ENCODE measurements at places on chromosomes 7 and 10.

- no peak for DNase-seq
Measured at GRCh38 chr10:133213641-133214467, 16.2 kb upstream of the UTF1 start.

- DNase-seq, result peak; percentile 13
Measured at GRCh38 chr10:16968416-16969041, 151.3 kb upstream of the RSU1 start.

DNA sequence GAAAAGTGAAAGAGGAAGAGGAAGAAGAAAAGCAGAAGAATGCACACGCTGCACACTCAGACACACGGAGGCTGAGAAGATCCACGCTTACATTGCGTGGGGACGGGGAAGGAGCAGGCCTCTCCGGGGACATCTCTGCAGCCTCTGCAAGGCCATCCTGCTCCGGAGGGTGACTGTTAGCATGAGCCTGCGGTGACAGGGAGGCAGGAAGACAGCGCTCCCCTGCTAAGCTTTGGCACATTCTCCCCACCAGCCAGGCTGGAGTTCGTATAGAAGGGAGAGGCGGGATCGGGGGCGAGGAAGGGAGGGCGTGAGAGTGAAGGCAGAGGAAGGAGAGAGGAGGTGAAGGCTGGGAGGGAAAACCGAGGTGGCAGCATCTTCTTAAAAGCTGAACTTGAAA is 366.0 kb upstream of the SHH start:
- DNase-seq, result peak; percentile 20

GRCh38 chr7:5237286-5237685 is 45.5 kb upstream of the SLC29A4 start:
- DNase-seq, result no peak

- peak; percentile 18 for DNase-seq
Measured at GRCh38 chr7:117750612-117751563, 122.4 kb downstream of the CTTNBP2 start.

DNA sequence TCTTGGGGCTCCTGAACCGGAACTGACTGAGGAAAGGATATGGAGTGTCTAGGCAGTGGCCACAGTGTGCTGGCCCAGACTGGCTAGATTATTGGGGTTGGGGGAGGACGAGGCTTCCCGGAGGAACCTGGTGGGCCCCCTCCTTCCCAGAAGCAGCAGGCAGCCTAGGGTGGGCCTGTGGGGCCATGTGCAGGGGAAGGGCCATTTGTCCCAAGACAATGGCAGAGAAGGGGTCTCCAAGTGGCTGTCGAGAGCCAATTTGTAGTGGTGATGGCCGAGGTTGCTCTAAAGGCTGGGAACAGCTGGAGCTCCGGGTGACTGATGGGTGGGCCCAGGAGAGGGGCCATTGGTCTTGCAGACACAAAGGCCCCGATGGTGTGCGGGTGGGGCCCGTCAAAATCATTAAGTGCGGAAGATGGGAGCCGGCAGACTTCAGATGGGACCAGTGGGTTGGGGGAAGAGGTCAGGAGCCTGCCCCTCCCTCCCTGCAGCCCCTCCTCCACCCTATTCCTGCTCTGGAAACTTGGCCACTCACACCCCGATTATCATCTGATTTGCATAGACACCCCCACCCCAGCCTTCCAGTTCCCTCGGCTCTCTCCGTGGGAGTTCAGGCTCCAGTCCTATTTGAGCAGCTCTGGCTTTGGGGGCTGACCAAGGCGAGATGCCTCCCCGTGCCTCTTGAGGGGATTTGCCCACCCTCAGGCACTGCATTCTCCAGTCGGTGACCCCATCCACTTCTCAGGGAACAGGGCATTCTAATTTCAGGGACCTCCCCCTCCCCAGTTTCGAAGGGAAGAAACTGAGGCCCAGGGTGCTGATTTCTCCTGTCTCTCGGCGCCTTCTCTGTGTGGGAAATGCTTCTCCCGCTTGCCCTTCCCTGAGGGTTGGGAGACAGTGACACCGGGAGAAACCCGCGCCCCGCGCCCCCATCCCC is 36.0 kb upstream of the PAX2 start:
- DNase-seq, result no peak

DNA sequence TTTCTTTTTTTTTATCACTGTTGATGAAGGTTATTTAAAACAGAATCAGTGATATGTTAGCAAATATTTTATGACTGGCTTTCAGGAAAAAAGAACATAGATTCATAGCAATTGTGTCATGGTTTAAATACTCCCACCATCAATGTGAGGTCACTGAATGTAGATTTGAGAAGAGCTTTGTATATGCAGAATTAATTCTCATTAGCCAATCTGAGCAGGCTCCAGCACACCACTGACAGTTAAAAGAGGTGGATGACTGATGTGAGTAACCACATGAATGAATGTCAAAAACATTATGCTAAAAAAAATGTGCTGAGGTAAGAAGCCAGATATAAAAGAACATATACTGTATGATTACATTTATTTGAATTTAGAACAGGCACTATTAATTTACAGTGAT is 174.8 kb upstream of the KAT6B start:
- no peak for DNase-seq

GRCh38 chr10:71805776-71806703 is 32.7 kb upstream of the VSIR start:
- no peak for DNase-seq

- no peak for DNase-seq
Measured at GRCh38 chr7:11206177-11206899, 232.7 kb downstream of the PHF14 start.

DNA sequence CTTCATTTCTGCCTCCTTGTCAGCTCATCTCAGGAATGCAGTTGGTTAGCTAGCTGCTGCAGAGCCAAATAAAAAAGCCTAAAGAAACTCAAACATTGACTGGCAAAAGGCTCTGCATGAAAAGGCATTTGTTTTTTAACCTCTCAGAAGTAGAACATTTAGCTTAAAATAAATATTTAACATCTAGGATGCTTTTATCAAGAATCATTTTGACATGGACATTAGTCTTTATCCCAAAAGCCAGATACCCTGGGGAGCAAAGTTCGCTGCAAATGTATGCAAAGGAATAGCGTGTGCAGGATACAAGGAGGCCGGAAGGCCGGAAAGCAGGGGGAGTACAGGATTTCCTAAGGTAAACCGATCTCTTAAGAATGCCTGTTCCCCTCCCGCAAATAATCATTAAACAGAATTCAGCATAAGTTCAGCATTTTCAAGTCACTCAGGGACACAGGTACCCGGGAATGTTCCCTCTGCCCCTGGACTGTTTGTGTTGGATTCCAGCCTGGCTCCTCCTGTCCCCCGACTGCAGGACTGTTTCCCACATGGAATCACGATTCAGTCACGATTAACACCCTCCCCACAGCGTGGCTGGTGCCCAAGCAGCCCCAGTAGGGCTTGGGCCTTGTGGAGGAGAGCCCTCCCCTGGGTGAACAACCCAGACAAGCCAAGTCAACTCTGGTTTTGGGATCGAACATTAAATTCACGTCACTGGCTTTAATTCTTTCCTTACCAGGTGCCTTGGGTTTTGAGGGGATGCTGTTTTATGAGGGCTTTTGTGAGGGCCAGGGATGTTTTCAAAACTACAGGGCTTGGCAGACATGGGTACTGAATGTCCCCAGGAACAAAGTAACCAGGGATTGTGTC is 97.8 kb downstream of the HIPK2 start:
- DNase-seq, result peak; percentile 91

DNA sequence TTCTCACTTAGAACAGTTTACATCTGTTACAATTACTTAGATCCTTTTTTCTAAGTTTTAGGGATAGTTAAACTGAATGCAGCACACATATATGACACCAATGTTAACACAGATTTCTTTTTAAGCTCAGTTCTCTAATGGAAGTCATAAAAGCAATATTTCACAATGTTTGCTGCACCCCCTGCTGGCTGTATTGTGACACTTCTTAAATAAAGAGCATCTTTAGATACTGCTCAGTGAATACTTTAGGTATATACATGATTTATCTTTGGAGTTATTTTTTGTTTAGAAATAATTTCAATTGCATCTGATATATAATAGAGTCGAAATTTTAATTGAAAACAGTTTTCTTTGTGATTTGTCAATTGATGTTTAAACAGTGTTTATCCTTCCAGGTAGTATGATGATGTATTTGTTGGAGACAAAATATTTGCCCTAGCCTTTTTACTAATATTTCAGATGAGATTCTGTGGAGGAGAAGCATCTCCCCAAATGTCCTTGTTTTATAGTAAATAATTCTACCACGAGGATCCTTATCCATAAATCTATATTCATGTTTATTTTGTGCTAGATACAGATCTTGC is 174.4 kb downstream of the ST7 start:
- DNase-seq, result no peak

- no peak for DNase-seq
Measured at GRCh38 chr7:50479743-50480517, 29.8 kb upstream of the FIGNL1 start.

GRCh38 chr7:50552921-50553320 is 12.3 kb downstream of the DDC start:
- DNase-seq, result peak; percentile 59

- no peak for DNase-seq
Measured at GRCh38 chr10:36141856-36142560, 499.9 kb upstream of the FZD8 start.

DNA sequence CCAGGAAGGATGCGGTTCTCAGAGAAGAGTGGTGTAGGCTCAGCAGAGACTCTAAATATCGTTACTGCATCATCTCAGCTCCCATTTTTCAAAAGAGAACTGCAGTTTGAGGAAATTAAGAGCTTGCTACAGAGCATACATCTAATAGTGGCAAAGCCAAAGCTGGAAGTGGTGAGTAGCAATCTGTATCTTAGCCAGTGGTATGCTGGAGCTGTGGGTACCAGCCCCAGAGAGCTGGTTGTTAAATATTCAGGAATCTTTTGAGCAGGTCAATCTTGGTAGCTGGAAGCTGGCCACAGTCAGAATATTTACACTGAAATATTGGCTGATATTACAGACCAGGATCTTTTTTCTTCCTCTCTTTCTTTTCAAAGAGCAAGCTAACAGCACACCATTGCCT is 88.4 kb upstream of the STEAP1B start:
- DNase-seq, result no peak

DNA sequence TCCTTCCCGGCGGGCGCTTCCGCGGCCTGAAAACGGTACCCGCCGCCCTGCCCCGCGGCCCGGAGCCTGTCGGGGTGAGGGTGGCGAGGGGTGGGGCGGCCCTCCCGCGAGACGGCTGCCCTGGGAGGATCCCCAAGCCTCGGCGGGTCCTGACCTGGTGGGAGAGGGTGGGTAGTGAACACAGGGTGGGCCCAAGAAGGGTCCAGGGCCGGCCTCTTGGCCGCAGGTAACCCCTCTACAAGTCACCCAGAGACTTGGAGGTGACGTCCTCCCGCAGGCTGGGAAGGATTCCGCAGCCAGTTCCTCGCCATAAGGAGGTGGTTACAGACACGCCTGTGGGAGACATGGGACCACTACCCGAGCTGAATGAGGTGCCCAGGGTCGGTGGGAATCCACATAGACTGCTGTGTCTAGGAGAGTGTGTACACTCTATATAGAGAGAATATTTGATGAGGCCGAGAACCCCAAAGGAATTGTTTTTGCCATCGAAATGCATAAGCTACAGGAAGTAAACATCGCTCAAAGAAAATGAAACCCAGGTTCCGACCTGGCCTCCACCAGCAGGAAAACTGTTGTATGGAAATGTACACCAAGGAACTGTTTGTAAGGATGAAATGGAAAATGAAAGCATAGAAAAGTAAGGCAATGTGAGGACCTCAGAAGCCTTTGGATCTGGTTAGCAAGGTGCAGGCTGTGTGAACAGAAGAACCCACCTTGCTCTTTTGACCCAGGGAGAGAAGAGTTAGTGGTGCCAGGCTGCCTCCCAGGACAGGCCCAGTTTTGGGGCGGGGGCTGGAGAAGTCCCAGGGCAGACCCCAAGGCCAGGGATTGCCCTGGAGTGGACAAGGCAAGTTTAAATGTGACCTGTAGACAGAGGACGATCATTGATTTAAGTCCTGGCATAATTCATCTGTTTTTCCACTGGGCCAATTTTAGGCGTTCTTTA is 659 bp downstream of the OPTN start:
- DNase-seq, result peak; percentile 66

DNA sequence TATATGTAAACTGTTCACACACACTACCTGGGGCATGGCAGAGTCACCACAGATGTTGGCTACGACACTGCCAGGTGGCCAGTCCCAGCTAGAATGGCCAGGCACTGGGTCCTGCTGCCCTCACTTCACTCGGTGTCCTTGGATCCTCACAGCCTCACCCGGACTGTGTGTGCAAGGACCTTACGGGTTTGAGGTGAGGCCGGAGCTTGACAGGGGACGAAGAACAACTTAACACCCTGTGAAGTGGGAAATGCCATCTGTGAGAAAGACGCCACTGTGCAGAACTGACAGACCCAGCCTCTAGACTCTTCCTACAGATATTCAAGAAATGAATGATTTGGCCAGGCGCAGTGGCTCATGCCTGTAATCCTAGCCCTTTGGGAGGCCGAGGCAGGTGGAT is 46.7 kb downstream of the KLRG2 start:
- peak; percentile 16 for DNase-seq

DNA sequence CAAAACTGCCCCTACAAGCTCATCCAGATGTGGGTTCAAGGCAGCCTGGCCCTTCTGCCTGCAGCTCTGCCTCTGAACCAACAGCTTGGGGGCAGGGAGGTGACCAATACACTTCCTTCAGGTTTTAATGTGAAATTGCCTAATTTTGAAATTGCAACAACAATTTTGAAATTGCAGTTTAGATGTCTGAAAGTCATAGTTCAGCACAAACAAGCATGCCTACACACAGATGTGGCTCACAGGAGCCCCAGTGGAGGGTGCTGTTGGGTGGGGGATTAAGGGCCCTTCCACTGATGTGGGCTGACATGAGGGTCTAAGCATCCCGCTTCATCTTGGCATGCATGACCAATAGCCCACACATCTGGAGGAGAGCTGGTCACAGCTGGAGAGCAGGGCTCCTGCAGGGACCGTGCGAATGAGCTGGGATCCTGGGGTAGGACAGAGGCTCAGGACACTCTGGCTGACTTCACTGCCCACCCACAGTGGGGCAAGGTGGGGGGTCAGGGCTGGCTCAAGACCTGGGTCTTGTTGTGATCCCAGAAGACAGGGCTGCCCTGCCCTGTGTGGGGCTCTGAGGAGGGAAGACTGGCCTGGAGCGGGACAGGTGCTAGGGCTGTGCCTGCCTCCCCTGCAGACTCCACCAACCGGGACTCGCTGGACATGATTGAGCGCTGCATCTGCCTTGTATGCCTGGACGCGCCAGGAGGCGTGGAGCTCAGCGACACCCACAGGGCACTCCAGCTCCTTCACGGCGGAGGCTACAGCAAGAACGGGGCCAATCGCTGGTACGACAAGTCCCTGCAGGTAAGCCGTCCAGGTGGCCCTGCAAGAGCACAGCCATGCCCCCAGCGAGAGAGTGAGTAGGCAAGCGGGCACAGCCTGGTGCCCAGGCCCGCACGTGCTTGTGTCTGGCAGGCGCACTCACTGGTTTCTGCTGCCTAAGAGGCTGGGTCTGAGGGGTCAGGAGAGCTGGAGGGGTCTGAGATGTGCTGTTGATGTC is 32.3 kb downstream of the CHAT start:
- DNase-seq, result peak; percentile 38

- DNase-seq, result no peak
Measured at GRCh38 chr10:81730891-81731290, 144.1 kb upstream of the NRG3 start.

DNA sequence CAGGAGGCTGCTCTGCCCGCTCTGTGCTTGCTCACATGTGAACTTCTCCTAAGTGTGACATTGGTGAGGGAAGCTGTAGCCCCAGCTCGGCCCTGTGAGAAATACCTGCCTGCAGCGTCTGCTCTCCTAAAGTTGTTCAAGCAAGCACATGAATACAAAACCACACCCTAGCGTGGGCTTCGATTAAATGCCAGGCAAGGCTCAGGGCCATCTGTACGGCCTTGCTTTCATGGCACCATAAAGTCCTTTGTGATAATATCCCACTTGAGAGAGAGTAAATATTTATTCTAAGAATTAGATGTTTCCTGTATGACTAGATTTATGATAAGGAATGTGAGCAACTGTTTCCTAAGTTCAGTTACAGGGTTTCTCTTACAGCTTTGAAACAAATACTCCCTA is 262.8 kb upstream of the KLF14 start:
- DNase-seq, result peak; percentile 89
